Activated CD8-positive, alpha-beta memory T cell treated with anti-CD3 and anti-CD28 coated beads for 4 hours (primary cell): ENCODE measurements at places on chromosomes 5 and 9.

DNA sequence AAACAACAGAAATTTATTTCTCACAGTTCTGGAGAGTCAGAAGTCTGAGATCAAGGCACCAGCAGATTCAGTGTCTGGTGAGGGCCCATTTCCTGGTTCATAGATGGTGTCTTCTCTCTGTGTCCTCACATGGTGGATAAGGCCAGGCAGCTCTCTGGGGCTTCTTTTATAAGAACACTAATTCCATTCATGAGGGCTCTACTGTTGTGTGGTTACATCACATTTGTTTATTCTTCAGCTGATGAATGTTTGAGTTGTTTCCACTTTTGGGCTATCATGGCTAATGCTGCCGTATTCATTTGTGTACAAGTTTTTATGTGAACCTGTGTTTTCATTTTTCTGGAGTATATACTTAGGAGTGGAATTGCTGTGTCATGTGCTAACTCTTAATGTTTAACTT is 35.2 kb downstream of the DDX4 start:
- no peak for DNase-seq

- DNase-seq = no peak
Observed at GRCh38 chr9:123305879-123306278, 37.5 kb upstream of the STRBP start.

GRCh38 chr9:138007918-138008841 is 130.6 kb downstream of the CACNA1B start:
- DNase-seq = no peak

GRCh38 chr5:78242001-78242400 is 52.5 kb downstream of the AP3B1 start:
- DNase-seq = no peak

DNA sequence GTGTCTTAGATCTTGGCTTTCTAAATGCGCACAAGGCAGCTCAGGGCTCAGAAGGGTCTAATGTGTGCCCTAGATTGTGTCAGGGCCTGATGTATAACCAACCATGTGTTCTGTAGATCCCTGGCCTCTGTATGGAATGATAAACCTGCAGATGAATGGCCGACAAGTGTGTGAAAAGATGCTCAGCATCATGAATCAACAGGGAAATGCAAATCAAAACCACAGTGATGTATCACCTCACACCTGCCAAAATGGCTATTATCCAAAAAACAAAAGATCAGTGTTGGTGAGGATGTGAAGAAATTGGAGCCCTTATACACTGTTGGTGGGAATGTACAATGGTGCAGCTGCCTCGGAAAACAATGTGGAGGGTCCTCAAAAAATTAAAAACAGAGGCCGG is 489.8 kb downstream of the SEMA5A start:
- DNase-seq = no peak

- DNase-seq = no peak
Observed at GRCh38 chr9:72533322-72533721, 11.9 kb downstream of the TMC1 start.

- DNase-seq = peak; percentile 41
Observed at GRCh38 chr9:112037281-112038016, 137.6 kb downstream of the SUSD1 start.

DNA sequence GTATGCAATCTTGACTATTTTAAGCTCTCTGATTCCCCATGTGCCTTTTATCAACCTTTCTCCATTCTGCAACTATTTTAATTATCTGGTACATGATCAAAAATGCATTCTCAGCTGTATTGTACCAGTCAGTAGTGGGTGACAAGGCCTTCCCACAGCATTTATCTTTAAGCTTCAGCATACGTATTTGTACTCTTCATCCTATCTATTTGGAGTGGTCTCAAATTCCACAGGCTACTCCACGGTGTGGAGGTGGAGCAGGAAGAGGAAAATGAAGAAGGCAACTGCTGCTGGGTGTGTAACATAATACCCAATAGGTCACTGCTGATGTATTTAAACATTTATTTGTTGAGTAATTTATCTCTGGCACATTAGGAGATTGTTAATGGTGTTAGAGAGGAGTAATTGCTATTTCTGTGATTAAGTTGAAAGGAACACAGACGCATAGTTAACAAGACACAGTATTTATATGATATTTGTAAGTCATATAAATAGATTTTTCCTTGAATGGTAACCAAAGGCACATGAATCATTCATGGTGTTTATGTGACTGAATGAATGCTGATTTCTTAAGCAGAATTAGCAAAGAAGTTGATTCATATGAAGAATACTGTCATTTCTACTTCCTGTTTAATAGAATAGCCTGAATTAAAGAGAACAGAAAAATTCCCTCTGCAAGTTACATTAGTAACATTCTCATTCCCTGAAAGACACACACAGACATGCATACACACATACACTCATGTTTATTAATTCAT is 153.8 kb upstream of the NR3C1 start:
- no peak for DNase-seq

GRCh38 chr9:122228568-122229484 is at the start of gene LHX6:
LHX6 (minus strand) TSS chr9:122228957; CDS start chr9:122228740, 217 bp downstream.
- DNase-seq = no peak

DNA sequence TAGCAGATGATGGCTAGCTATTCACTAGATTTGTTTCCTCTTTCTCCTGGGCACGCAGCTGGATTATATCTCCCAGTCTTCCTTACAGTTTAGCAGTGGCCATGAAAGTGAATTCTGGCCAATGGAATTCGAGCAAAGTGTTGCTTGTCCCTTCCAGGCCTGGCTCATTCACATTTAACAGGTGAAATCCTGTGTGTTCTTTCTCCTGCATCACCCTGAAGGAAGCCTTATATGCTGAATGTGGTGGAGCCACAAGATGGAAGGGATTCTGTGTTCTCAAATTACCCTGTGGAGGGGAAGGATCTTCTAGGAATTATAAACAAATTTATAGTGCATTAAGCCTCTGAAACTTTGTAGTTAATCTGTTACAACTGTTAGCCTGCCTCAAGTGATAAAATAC is 8.2 kb upstream of the ELOVL7 start:
- DNase-seq = no peak

- no peak for DNase-seq
Observed at GRCh38 chr9:118644066-118644465, 725.2 kb downstream of the BRINP1 start.

DNA sequence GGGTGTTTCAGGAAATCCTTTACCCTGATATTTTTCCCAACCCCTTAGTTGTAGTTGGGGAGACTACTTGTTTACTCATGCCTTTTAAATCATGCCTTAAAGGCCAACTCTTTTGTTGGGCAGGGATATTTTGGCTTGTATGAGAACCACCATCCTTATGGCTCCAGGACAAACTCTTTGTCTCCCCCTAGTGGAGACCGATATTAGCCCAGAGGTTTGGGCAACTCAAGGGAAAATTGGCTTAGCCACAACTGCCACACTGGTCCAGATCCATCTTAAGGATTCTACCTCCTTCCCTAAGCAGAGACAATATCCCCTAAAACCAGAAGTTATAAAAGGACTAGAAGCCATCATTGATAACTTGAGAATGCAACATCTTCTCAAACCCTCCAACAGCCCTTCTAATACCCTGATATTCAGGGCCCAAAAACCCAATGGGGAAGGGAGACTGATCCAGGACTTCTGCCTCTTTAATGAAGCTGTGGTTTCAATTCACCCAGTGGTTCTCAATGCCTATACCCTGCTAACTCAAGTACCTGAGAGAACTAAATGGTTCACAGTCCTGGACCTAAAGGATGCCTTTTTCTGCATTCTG is 100.9 kb upstream of the HCN1 start:
- no peak for DNase-seq

DNA sequence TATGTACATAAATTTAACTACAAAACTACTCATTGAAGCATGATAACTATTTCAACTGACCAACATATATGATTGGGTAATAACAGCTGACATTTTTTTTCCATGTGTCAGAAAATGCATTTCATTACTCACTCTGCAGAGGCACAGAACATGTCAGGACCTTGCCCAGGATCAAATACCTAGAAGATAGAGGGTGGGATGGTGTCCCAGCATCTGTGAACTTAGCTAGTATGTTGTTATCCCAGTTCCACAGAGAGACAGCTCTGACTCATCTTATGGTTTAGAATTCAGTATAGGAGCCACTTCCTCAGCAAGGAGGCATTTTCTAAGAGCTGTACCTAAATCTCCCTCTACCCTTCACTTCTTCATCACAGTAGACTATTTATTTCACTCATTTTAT is 1198.6 kb upstream of the ACO1 start:
- DNase-seq = no peak

- DNase-seq = no peak
Observed at GRCh38 chr5:133203317-133204305, 151.8 kb downstream of the HSPA4 start.

- DNase-seq = no peak
Observed at GRCh38 chr9:95140821-95141220, 176.7 kb downstream of the FANCC start.

GRCh38 chr5:68505917-68506860 is 290.6 kb downstream of the PIK3R1 start:
- DNase-seq = no peak

DNA sequence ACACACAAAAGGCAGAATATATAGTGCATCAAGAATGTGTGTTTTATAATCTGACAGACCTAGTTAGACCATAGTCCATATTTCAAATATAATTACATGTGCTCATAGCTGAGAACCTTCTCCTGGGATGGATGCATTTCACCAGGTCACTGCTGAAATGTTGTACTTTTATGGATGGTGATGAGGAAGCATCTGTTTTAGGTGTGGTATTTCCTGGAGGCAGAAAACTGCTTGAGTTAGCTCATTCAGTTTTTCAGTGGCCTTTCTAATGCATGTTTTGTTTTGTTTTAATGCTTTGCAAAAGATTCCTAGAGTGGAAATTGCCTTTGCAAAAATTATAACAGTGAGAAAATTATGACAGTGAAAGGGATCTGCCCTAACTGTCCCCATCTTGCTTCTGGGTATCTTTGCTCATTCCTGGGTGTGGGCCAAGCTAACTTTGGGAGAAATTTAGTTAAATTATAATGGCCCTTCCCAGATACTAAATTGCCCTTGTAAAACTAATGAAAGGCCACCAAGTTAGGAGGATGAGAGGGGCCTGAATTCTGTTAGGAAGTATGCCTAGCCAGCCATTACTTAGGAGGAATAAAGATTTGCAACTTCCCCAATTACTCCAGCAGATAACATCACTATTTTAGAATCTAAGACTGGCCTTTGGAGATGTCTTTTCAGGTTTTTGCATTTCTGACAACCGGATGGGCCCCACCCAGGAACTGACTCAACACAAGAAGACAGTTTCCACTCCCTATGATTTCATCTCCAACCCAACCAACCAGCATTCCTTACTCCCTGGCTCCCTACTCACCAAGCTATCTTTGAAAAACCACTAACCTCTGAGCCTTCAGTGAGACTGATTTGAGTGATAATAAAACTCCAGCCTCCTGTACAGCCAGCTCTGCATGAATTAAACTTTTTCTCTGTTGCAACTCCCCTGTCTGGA is 7.0 kb upstream of the IL12B start:
- DNase-seq = no peak

DNA sequence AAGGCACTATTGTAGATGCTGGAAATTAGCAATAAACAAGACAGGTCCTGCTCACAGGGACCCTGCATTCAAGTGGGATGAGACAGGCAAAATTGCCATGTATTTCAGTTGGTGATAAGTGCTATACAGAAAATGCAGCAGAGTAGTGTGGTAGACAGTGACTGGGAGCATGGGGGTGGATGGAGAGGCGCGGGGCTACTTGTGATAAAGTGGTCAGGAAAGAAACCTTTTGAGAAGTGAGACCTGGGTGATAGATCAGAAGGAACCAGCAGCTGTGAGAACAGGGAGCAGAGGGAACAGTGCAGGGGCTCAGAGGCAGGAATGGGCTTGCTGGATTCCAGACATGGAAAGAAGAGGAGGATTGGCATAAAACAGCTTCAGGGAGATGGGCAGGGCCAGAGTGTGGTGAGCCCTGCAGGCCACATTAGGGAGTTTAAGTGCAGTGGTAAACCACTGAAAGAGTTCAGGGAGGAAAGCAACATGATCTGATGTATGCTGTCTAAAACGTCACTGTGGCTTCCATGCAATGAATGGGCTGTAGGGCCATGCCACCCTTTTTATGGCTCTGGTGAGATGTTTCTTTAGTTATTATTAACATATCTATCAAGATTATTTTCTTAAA is 7.3 kb downstream of the CRHBP start:
- no peak for DNase-seq

DNA sequence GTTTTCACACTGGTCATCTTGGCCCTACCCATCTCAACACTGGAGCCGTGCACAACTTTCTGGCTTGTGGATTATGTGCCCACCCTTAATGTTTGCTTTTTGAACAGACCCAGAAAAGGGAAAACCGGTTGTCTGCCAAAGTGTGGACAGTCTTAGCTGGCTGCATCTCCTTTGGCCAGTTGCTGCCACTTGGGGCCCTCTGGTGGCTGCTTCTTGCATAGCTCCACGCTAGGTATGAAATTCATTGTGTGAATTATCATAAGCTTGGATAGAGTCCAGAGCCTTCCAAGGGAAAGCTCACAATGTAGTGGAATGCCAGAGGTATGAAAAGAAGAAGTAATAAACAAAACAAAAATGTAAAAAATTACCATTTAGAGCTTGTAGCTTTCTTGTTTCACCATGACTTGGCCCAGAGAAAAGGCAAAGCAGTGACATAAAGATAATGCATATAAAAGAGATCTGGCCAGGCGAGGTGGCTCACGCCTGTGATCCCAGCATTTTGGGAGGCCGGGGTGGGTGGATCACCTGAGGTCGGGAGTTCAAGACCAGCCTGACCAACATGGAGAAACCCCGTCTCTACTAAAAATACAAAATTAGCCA is 12.5 kb upstream of the SLC36A3 start:
- DNase-seq = no peak
